ENCODE measurements at places on chromosomes 16 and 17.

GRCh38 chr16:54070789-54071343 lies 215.7 kb downstream of the IRX3 start:
- DNase-seq = no peak

DNA sequence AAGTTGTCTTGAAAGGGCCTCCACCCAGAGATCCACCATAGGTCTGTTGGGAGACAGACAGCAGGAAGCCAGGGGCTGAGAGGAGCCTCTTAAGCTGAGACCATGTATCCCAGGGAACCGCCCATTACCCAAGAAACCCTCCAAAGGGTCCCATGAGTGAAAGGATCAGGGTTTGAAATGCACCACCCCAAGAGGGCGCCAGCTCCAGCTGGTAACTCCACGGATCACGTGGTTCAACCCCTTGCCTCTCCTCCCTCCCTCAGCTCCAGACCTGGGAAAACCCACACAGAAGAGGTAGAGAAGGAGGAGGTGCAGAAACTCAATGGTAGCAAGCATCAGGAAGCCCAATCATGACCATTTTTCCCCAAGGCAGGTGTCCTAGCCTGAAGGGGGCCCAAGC lies 148.7 kb downstream of the AIPL1 start:
- no peak for DNase-seq

GRCh38 chr16:56233795-56234566 lies 42.7 kb downstream of the GNAO1 start:
- no peak for DNase-seq

DNA sequence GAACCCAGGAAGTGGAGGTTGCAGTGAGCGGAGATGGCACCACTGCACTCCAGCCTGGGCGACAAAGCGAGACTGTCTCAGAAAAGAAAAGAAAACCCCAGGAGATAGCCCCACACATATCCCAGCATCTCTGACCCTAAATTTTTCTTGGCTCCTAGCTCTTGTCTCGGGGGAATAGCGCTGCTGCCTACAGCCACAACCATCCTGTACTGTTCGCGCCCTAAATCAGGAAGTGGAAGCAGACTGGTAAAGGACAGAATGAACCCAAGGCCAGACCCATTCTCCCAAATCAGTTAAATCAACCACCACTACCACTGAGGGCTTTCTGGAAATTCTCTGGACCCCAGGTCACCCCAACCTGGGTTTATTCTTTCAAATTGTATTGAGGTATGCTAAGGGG lies 1.7 kb downstream of the CTDNEP1 start:
- no peak for DNase-seq

DNA sequence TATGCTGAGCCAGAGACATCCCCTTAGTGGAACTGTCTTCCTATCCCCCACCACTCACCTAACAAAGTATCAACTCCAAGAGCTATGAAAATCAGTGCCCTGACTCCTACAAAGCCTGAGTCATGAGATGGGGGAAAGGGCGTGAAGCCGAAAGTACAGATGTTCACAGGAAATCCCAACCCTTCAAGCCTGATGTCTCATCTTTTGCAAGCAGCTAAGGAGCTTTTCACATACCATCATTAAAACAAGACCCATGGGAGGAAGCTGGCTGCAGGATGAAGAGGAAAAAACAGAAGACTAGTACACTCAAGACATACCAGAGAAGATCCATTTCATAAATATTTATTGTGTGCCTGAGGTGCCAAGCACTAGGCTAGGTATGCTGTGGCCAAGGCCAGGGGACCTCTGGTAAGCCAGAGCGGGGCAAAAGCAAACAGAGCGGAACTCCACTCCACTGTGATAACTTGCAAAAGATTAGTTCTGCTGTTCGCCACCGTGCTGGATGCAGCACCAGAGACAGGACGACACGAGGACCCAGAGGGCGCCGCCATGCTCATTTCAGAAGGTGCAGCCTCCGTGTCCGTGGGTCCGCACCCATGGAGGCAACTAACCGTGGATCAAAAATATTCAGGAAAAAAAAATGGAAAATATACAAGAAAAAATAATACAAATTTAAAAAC lies 4.5 kb upstream of the MNT start:
- DNase-seq = no peak

GRCh38 chr16:79850348-79850747 lies 249.8 kb upstream of the MAF start:
- DNase-seq = no peak

GRCh38 chr16:16147316-16147999 lies 75.8 kb downstream of the ABCC6 start:
- no peak for DNase-seq

GRCh38 chr17:49739641-49740271 lies 24.2 kb downstream of the FAM117A start:
- peak; percentile 51 for DNase-seq

DNA sequence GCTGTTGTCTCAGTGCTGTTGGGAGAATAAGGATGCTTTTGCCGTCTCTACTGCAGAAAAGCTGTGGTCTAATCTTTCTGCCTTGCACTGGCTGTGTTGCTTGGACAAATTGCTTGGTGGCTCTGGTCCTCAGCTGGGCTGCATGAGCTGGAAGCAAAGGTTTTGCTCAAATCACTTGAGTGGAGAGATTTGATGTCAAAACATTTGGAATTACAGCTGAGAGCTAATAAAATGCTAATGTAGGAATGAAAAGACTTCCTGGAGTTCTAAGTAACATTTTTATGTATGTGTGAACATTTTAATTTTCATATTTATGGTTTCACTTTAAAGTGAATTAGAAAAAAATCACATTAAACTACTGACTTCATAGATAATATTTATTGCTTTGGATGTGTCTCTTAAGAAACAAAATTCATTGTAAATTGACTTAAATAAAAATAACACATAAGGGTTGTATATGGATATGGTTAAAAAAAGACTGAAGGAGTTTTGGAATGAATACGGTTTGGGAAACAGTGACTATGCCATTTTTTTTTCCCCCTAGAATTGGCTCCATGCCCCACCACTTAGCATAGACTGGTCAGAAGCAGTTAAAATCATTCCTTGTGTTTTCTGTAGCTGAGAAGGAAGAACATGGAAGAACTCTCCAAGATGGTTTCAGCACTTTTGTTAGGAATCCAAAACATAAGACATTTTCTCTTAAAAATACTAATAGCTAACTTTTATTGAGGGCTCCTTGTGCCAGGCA lies 39.2 kb upstream of the FAM20A start:
- DNase-seq = no peak

- DNase-seq = no peak
These were observed 21.4 kb downstream of the RPS6KB1 start for GRCh38 chr17:59914274-59914854.

DNA sequence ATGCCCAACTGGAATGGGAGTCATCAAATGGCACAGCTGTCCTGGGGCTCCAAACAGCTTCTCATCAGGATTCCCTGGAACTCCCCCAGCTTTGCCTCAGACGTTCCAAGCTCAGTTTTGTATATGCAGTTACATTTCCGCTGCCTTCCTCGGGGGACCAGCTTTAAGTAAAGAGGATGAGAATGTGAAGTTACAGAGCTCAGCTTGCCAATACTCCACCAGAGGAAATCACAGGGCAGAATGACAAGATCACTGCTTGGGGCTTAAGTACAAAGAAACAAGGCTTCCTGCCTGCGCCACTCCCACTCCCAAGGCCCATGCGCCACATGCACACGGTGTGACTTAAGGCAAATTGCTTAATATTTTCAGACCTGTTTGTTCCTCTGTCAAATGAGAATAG lies 272.4 kb upstream of the CDH11 start:
- no peak for DNase-seq

DNA sequence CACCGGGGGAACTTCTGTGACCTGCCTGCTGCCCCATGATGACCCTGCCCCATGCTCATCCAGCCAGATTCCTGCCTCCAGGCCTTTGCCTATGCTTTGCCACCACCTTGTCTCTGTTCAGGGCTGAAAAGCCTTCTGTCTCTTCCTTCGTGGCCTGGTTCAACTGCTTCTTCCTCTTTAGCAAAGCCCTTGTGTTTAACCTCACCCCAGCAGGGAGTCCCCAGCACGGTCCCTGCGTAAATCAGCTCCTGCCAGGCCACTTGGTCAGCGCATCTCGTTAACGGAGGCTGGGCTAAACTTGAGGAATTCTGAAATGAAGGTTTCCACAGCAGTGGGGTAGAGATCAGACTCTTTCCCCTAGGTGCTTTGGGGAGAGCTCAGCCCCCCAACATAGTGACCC lies 16.1 kb upstream of the KCNJ12 start:
- DNase-seq = no peak

- DNase-seq = no peak
These were observed 83.1 kb upstream of the CNTNAP4 start for GRCh38 chr16:76193906-76194615.

- DNase-seq = no peak
These were observed 961 bp downstream of the AMFR start for GRCh38 chr16:56424404-56424764.

DNA sequence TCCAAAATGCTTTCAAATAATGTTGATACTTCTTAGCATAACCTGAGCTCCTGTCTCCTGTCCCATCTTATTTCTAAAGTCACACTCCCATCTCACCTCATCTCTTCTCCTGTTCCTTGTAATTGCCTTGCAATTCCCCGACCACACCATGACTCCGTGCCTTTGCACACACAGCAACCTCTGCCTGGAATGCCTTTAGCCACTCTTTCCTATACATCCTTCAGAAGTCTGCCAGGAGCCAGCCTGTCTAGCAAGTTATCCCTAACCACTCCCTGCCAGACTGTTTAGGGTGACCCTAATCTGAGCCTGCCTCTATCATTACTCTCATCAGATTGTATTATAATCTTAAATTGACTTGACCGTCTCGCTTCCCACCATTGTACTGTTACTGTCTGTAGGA lies 168.0 kb upstream of the NOG start:
- no peak for DNase-seq

GRCh38 chr16:397736-398332 lies 835 bp downstream of the NME4 start:
- peak; percentile 16 for DNase-seq

DNA sequence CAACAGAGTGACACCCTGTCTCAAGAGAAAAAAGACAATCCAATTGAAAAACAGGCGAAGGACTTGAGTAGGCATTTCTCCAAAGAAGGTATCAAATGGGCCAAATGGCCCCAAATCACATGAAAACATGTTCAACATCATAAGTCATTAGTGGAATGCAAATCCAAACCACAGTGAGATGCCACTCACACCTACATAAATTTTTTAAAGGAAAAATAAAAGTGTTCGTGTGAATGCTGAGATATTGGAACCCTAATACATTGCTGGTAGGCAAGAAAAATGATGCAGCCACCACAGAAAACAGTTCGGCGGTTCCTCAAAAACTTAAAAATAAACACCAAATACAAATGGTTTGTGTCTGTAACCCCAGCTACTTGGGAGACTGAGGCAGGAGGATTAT lies 45.2 kb downstream of the PIGL start:
- no peak for DNase-seq

DNA sequence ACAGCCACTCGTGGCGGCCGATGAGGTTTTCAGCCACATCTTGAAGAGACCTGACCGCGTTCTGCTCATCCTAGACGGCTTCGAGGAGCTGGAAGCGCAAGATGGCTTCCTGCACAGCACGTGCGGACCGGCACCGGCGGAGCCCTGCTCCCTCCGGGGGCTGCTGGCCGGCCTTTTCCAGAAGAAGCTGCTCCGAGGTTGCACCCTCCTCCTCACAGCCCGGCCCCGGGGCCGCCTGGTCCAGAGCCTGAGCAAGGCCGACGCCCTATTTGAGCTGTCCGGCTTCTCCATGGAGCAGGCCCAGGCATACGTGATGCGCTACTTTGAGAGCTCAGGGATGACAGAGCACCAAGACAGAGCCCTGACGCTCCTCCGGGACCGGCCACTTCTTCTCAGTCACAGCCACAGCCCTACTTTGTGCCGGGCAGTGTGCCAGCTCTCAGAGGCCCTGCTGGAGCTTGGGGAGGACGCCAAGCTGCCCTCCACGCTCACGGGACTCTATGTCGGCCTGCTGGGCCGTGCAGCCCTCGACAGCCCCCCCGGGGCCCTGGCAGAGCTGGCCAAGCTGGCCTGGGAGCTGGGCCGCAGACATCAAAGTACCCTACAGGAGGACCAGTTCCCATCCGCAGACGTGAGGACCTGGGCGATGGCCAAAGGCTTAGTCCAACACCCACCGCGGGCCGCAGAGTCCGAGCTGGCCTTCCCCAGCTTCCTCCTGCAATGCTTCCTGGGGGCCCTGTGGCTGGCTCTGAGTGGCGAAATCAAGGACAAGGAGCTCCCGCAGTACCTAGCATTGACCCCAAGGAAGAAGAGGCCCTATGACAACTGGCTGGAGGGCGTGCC lies 30.1 kb downstream of the CIITA start:
- no peak for DNase-seq

GRCh38 chr16:51129105-51129504 lies 22.0 kb downstream of the SALL1 start:
- DNase-seq = no peak

DNA sequence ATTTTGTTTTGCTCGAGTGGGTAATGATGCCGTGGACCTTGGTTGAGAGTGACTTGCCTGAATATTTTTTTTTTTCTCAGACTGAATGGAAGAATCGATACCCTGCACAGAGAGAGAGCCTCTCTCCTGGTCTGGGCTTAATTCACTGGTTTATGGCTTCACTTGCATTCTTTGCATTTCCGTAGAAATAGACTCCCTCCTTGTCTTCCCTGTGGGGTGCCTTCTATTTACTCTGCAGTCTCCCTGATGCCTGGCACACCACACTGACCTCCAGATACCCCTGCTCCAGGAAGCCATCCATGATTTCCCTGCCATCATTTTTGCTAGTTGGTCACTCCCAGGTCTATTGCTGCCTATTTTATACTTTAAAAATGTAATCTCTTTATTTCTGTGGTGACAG lies 238.0 kb downstream of the SNX29 start:
- no peak for DNase-seq

- no peak for DNase-seq
These were observed 98.8 kb downstream of the WWOX start for GRCh38 chr16:78198288-78198687.

DNA sequence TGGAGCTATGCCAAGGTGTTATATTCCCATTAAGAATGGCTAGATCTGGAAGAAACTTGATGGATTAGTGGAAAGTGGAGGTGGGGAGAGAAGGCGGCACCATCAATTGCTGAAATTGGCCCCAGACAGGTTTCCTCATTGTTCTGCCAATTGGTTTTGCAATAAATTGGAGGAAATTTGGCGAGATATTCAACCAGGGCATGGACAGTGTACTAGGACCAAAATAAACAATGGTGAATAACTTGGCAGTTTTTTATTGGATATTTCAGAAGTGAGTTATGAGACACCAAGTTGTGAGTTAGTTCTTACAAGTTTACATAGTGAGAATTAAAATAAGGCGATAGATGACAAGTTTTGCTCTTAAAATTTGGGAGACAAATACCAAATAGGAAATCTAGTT lies 41.1 kb upstream of the SOX9 start:
- no peak for DNase-seq

- DNase-seq = no peak
These were observed 12.4 kb downstream of the SLC47A2 start for GRCh38 chr17:19703828-19704613.

GRCh38 chr16:89351645-89352044 lies 134.1 kb downstream of the ZNF778 start:
- DNase-seq = no peak

- DNase-seq = peak; percentile 81
These were observed 5.6 kb downstream of the CORO6 start for GRCh38 chr17:29617125-29617480.

Measured in activated naive CD4-positive, alpha-beta T cell (primary cell).